Stomach (tissue), 19 donors: ENCODE measurements at places on chromosomes 7 and 10. TPM values are rescaled to one million over a fixed set of nuclear protein-coding genes. Genes with fewer than 3 reads are reported as not detected.
A peak's percentile ranks its signal among the peaks of the same experiment; 100 is the strongest.

LLCFC1 gene
- not detected for total RNA-seq

ST8SIA6 gene
- total RNA-seq: 3.7 TPM

SFTPA1 gene
- total RNA-seq: not detected

DNA sequence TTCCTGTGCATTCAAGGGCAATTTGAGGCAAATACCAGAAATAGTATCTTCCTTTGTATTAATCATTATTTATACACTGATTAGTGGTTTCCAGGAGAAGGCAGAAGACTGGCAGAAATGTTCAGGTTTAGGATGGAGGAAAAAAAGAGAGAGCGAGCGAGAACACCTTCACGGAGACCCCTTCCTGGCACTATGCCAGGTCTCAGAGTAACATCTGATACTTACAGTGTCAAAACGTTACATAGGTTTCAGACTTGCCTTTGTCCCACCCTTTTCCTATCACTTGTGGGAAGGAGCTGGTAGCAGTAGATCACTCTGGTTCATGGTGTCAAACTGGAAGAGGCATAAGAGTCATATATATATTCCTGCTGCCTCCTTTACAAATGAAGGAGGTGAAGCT is 652 bp downstream of the OR2A12 start:
- no peak overlapping the region for H3K27ac ChIP-seq
- no peak for DNase-seq
- no peak overlapping the region for H3K4me3 ChIP-seq
- H3K4me1 ChIP-seq: no peaks in the 10 kb centered on the region
- no peaks in the 10 kb centered on the region for H3K36me3 ChIP-seq

GRCh38 chr10:60490013-60490412 is 100.3 kb upstream of the ANK3 start:
- H3K4me3 ChIP-seq: no peak overlapping the region
- DNase-seq: no peak
- H3K36me3 ChIP-seq: no peaks in the 10 kb centered on the region
- no peaks in the 10 kb centered on the region for H3K27me3 ChIP-seq
- H3K27ac ChIP-seq: no peak overlapping the region

DNA sequence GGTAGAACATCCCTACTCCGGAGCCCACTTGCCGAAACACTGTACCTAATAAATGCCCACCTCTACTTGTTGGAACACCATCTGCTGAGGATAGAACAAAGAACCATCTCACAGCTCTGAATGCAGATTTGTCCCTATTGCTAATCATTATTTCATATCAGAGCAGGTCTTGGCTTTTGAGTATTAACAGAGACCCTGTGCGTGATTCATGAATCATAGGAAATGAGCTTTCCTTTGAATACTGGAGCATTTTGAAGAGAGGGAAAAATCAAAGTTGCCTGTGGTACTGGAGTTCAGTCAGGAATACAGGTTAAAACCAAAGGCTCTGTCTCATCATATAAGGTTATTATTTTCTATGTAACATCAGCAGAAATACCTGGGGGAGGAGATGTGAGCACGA is 1132.3 kb downstream of the XPNPEP1 start:
- no peak overlapping the region for H3K4me3 ChIP-seq
- H3K27ac ChIP-seq: no peak overlapping the region
- no peak for DNase-seq
- no peaks in the 10 kb centered on the region for H3K36me3 ChIP-seq
- H3K27me3 ChIP-seq: no peaks in the 10 kb centered on the region

ASZ1 gene
- not detected for total RNA-seq

DNA sequence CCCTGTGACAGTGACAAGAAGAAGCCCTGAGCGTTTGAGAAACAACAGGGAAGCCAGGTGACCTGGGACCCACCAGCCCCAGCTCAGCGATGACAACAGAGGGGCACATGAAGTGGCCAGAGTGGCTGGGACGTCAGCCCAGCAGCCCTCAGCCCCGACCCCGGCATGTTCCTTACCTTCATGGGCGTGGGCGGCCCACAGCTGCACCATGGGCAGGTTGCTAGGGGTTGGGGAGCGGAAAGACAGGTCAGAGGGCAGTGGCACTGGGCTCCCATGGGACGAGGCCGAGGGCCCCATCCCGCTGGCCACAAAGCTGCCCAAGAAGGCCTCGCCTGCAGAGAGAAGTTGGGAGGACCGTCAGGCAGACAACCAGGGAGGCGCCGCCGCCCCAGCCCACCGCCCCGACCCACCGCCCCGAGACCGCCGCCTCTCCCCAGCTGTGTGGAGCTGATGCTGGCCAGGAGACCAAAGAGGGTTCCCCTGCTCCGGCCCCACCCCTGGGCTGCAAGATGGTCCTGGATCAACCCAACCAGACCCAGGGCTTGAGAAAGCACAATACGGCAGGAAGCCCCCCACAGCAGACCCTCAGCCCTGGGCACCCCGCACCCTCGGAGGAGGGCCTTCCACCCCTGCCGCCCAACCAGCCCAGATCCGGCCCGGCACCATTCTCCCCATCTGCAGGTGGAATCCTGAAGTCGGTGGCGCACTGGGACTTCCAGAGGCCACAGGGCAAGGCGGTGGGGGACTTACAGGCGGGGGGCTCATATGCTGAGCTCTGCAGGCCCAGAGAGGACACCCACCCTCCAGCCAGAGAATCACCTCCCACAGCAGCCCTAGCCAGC is 29.1 kb downstream of the TNRC18 start:
- H3K4me3 ChIP-seq: no peak overlapping the region
- H3K27ac ChIP-seq: no peak overlapping the region
- no peaks in the 10 kb centered on the region for H3K27me3 ChIP-seq
- H3K4me1 ChIP-seq: peaks cover 67% of the 10 kb centered on the region
- no peak for DNase-seq
- peaks cover 52% of the 10 kb centered on the region for H3K36me3 ChIP-seq

SCART1 gene
- 5.9 TPM for total RNA-seq

EPHA1 gene
- 12.5 TPM for total RNA-seq

DNA sequence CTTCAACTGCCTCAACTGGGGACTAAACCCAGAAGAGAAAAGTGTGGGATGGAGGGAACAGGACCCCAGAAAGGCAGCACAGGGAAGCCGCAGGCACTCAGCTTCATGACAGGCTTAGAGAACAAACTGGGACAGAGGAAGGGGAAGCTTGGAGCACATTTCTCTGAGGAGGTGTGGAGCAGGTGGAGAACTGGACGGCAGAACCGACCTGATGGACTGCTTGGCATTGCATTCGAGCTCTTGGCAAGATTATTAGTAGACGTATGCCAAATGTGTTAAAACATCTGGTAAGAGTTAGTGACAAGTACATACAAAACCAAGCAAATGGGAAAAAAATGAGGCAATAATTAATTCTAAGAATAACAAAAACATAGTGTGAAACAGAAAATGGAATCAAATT is 335.7 kb downstream of the SFMBT2 start:
- no peak overlapping the region for H3K27ac ChIP-seq
- DNase-seq: no peak
- peaks cover 5% of the 10 kb centered on the region for H3K4me1 ChIP-seq
- no peak overlapping the region for H3K4me3 ChIP-seq
- no peaks in the 10 kb centered on the region for H3K27me3 ChIP-seq

DNA sequence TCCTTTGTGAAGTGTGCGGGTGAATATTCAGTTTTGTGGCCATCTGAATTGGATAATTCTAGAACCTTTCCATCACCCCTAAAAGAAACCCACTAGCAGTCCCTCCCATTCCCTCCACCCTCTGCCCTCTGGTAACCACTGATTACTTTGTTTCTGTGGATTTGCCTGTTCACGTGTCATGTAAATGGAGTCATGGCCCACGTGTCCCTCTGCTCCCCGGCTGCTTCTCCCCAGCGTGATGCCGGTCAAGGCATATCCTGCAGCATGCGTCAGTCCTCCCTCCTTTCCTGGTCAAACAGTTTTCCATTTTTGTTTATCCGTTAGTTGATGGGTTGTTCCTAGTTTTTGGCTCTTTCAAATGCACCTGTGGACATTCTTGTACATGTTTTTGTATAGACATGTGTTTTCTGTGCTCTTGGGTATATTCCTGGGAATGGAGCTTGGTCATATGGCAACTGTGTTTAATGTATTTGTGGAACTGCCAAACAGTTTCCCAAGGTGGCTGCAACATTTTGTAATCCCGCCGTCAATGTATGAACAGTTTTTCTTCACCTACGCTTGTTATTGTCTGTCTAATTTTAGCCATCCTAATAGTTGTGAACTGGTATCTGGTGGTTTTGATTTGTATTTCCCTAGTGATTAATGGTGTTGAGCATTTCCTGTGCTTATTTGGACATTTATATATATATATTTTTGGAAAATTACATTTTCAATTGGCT is 22.4 kb downstream of the PPP2R2D start:
- H3K4me3 ChIP-seq: no peak overlapping the region
- no peak for DNase-seq
- no peaks in the 10 kb centered on the region for H3K27me3 ChIP-seq

GRCh38 chr7:137417464-137417863 is 73.9 kb upstream of the PTN start:
- H3K4me1 ChIP-seq: peaks cover 3% of the 10 kb centered on the region
- H3K36me3 ChIP-seq: no peaks in the 10 kb centered on the region
- DNase-seq: no peak
- H3K4me3 ChIP-seq: no peak overlapping the region

DNA sequence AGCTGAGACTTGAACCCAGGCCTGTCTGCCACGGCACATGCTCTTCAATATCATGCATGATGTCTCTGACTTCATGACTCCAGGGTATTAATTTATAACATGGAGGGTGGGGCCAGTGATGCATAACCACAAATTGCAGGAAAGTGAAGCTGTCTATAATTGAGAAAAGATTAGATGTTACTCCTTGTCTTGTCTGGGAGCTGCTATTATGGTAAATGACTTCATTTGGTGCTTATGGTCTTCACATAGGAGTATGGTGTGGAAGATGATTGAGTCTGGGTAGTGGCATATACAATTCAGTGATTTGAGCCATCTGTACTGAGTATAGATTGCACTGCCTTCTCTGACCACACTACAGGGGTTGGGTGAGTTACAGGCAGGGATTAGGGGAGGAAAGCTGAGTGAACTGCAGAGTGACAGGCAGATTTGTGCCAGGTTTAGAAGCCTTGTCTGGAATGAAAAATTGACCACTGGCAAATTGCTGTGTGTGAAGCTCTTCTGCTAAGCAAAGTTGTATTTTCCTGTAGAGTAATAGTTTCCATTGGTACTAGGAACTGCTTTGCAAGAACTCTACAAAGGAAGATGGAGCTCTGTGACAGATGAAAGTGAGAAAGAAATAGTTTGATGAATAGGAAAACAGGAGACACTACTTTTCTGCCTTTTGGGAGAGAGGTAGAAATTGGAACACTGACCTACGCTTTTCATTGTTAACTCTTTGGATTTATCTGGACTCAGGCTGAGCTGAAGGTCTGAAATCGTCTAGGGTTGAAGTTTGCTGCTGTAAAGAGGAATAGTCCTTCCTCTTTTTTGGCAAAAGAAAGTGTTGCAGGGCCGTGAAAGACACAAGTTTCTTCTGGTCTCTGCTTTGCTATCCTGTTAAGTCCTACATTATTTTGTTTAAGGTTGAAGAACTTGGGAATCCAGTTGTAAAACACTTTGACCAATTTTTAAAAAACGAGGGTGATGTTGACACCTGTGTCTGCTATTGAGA is 2.7 kb downstream of the SND1 start:
- no peak for DNase-seq
- H3K27me3 ChIP-seq: no peaks in the 10 kb centered on the region
- no peak overlapping the region for H3K27ac ChIP-seq
- peaks cover 8% of the 10 kb centered on the region for H3K36me3 ChIP-seq

GRCh38 chr10:124372899-124373298 is 45.8 kb downstream of the OAT start:
- H3K4me1 ChIP-seq: no peaks in the 10 kb centered on the region
- no peak overlapping the region for H3K27ac ChIP-seq
- H3K36me3 ChIP-seq: no peaks in the 10 kb centered on the region

FAM237B gene
- total RNA-seq: not detected

DNA sequence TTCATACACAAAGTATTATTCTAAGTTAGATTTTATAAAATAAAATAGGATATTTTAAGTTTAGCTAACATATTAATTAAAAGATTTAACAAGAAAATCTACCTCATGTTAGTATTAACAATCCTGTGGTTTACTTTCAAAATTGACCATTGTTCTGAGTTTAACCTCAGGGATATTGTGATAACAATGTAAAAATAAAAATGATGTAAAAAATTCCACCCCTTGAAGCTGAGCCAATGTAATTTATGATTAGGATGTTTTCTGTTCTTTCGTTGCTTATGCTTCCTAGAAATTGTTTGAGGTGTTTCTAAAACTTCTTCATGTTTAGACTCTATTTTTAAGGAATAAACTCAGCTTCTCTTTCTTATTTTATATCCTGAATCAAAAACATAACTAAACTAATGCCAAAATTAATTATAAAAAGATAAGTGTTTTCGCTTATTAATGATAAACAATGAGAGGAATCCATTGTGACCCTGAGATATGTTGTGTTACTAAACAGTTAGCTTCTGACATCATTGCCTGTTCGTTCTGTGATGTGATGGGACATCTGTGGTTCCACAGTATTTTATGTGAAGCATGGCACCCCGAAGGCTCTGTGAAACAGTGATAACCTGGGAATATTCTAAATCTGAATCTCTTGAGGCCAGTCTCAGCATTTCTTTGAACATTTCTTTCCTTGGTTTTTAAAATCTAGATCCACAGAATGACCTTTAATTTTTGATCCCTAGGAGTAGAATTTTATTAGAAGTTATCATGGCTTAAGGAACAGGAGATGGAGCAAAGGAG is 340.8 kb downstream of the ARL4A start:
- H3K27ac ChIP-seq: no peak overlapping the region
- H3K27me3 ChIP-seq: no peaks in the 10 kb centered on the region
- no peak overlapping the region for H3K4me3 ChIP-seq

GRCh38 chr7:68238204-68238805 is 1241.7 kb downstream of the TYW1 start:
- no peaks in the 10 kb centered on the region for H3K4me1 ChIP-seq
- H3K27ac ChIP-seq: no peak overlapping the region
- no peak for DNase-seq
- no peaks in the 10 kb centered on the region for H3K36me3 ChIP-seq
- no peak overlapping the region for H3K4me3 ChIP-seq
- H3K27me3 ChIP-seq: no peaks in the 10 kb centered on the region

GRCh38 chr7:46695051-46695708 is 774.1 kb upstream of the IGFBP3 start:
- H3K27me3 ChIP-seq: no peaks in the 10 kb centered on the region
- H3K4me1 ChIP-seq: no peaks in the 10 kb centered on the region
- DNase-seq: peak; percentile 71

GRCh38 chr10:68106656-68107055 is 2.6 kb upstream of the MYPN start:
- H3K4me3 ChIP-seq: no peak overlapping the region
- DNase-seq: no peak
- H3K4me1 ChIP-seq: peaks cover 17% of the 10 kb centered on the region
- no peaks in the 10 kb centered on the region for H3K27me3 ChIP-seq
- H3K36me3 ChIP-seq: no peaks in the 10 kb centered on the region

NKX2-3 gene
- not detected for total RNA-seq

GRCh38 chr10:27541796-27542729 is 38.0 kb downstream of the RAB18 start:
- no peak overlapping the region for H3K27ac ChIP-seq
- DNase-seq: no peak
- no peaks in the 10 kb centered on the region for H3K27me3 ChIP-seq
- H3K4me1 ChIP-seq: peaks cover 9% of the 10 kb centered on the region

LYZL2 gene
- not detected for total RNA-seq

- no peaks in the 10 kb centered on the region for H3K36me3 ChIP-seq
- no peaks in the 10 kb centered on the region for H3K27me3 ChIP-seq
- no peaks in the 10 kb centered on the region for H3K4me1 ChIP-seq
- no peak overlapping the region for H3K4me3 ChIP-seq
Observed at GRCh38 chr10:99297033-99297432, 32.1 kb upstream of the CNNM1 start.

- H3K27ac ChIP-seq: no peak overlapping the region
- peaks cover 44% of the 10 kb centered on the region for H3K4me1 ChIP-seq
- DNase-seq: peak; percentile 60
- no peaks in the 10 kb centered on the region for H3K36me3 ChIP-seq
Observed at GRCh38 chr10:70462349-70462984, 16.1 kb upstream of the PALD1 start.
